Left cardiac atrium (tissue), 4 donors: ENCODE measurements at places on chromosomes 1 and 21. TPM values are rescaled to one million over a fixed set of nuclear protein-coding genes. Genes with fewer than 3 reads are reported as not detected.
A peak's percentile ranks its signal among the peaks of the same experiment; 100 is the strongest.

DNA sequence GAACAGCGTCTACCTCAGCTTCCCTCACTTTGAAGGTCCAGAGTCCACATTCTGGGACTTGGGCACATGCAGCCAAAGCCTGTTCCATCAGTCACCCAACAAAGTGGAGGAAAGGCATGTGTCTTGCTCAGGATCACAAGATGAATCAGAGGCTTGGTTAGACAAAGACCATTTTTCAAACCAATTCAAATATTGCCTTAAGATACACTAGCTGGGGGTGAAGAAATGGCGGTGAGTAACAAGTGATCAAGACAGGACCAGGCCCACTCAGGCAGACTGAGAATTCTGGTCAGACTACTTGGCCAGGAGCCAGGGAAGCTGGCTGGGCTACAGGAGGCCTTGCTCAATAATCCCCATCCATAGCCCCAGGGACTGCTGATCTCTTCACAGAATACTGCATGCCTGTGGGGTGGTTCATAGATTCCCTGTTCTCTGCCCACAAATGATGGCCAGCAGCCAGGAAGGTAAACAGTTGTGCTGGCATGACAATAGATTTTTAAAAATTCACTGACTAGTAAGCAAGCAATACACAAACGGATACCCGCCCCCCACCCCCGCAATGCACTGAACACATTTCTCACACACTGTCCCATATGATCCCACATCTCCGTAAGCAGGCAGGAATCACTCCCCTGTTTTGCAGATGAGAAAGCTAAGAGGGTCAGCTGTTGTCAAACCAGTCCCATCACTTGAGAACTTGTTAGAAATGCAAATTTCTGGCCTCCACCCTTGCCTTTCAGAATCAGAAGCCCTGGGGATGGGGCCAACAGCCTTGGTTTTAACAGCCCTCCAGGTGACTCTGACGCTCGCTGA lies 27.2 kb downstream of the ERI3 start:
- peak; percentile 89 for DNase-seq

Gene TTC39A
- total RNA-seq = 14.8 TPM

Gene SLFNL1
- total RNA-seq = 0.37 TPM

DNA sequence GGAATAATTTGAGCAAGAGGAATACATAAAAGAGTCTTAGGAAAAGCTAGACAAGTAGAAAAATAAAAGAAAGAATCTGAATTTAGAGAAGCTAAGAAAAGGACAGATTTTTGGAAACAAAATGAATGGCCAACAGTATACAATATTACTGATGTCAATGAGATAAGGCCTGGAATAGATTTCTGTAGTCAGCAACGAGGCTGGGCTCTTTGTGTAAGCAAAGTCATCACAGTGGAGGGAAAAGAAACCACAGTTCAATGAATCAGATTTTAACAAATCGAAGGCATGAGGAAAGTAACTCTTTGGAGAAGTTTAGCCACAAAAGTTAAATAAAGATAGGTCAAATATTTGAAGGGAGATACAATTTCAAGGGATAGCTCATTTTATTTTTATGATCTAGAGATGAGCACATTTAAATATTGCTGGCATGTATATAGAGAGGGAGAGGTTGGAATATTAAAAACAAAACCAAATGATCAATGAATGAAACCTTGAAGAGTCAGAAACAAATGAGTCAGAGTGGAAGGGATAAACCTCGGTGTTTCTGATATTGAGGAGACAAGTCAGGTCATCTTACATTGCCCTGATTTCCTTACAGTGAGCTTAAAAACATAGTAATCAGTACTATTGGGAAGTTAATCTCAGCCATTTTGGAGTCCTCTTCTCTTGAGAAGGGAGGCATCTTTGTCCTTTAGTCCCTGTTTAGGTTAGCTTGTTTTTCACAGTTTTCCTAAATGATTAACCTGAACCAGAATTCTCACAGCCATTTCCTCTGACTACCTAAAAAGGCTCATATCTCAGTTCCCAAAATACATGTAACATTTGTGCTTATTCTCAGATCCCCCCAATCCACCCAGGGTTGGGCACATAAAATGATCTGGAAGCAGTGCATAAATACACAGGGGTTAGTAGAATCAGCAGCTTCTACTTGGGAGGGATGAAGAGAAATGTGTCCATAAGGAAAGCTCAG lies 620.0 kb upstream of the B3GALT2 start:
- DNase-seq = no peak

GRCh38 chr1:231844986-231845502 lies 218.5 kb downstream of the DISC1 start:
- DNase-seq = no peak

Gene MYBPH
- not detected for total RNA-seq

GRCh38 chr1:16925635-16926490 lies 4.1 kb downstream of the CROCC start:
- no peak for DNase-seq
